LoVo (cell line): ENCODE measurements at places on chromosomes 13 and 19.

DNA sequence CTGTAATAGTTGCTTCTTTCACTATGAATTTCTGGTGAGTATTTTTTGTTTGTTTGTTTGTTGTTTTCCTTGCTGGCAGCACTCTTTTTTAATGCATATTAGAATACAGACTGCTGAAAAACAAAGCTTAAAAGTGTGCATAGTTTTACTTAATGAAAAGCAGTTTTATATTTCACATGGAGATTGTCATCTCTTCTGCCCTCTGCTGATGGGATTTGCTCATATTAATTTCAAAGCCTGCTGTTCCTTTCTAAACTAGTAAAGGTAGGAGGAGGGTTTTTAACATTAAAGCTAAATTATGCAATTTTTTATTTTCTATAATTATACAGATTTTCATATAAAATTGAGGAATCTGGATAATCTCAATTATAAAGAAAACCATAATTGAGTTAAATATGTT lies 692.6 kb upstream of the SLITRK1 start:
- no peak for DNase-seq

- no peak for DNase-seq
These were observed 39.4 kb downstream of the VSTM2B start for GRCh38 chr19:29565171-29565570.

DNA sequence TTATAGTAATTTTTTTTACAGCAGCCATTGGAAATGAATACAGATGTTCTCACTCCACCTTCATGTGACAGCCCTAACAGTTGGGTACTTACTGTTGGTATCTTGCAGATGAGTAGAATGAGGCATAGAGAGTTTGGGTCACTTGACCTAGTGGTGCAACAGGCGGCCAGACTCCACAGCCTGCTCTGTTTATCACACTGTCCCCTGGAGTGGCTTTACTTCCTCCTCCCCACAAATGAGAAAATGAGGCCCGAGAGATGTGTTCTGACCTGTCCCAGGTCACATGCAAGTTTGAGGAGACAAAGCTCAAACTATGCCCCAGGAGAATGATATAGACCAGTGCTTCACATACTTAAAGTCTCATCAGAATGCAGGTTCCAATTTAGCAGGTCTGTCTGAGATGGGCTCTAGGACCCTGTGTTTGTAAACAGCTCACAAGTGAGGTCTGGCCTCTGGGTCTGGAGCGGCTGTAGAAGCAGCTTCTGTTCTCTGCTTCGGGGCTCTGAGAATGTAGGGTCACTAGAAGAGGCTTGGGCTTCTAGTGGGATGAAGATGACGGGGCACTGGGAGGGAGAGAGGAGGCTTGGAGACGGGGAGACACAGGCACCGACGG lies 37.4 kb upstream of the RCBTB2 start:
- no peak for DNase-seq

GRCh38 chr19:9009935-9010651 lies at the start of gene MUC16:
MUC16 (minus strand) TSS chr19:9010409.
- DNase-seq, result peak; percentile 47

GRCh38 chr19:41649827-41650226 lies 23.0 kb upstream of the CEACAM4 start:
- DNase-seq, result no peak

DNA sequence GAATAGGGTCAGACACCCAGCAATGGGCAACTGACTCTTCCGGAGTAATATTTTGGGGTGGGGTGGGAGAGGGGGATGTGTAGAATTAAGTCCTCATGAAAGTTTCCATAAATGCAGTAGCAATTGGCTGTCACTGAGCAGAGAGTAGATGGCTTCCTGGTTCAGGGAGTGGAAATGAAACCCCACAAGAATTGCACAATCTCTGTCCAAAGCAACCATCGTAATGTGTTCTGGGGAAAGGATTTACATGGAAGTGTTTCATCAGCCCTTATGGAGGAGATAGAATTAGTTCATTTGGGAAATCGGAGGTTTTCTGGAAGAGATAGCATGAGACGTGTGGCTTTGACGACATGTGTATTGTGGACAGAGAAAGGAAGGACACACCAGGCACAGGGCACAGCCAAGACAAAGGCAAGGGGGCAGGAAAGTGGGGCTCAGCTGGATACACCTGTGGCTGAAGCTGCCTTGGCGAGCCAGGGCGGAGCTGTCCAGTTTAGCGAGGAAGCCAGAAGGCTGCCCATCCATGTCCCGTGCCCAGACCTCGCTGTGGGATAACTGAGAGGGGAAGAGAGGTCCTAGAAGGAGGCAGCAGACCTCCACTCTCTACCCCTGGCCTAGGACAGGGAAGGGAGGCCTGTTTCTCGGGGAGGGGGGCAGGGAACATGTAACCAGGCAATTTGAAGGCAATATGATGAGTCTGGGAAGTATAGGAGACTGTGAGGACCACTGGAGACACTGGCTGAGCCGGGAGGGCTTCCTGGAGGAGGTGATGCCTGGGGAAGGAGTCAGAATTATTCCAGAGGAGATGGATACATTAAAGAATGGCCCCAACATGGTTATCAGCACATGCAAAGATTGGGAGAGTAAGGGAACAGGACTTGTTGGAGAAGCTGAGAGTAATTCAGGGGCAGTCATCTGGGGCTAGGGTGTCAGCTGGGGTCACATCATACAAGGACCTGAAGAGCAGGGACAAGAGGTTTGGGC lies 2.6 kb upstream of the CLEC4G start:
- DNase-seq, result no peak

- DNase-seq, result no peak
These were observed 12.3 kb upstream of the INTS6 start for GRCh38 chr13:51465124-51465523.

DNA sequence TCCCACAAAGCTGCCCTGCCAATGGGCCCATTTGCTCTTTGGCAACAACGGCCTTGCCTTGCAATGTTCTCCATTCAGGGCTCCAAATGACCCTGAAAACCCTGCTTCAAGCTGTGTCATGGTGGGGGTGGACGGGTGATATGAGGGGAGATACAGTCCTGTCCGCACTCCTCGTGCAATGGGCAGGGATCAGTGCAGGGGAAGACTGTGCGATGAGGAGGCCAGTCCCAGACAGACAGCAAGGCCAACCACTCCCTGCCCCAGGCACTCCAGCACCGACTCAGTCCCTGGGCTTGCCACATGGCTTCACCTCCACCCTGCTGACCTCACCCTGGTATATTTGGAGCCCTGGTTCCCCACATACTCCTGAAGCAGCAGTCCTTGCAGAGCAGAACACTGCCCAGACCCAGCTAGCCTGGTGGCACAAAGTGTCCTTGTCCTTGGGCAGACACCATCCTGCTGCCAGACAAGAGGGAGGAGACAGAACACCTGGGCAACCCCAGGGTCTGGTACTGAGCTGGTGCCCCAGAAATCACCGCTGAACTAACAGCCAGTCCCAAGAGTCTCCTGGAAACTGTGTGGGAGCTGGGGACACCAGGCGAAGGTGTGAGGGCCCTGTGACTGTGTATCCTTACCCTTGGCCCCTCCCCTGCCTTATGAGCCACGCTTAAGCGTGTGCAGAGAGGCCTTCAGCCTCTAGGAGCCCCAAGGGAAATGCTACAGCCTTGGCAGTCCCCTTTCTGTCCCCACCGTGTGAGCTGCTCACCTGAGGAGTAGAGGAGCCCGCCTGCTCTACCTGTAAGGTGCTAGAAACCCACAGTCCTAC lies 9.1 kb upstream of the SLC35E1 start:
- DNase-seq, result no peak

DNA sequence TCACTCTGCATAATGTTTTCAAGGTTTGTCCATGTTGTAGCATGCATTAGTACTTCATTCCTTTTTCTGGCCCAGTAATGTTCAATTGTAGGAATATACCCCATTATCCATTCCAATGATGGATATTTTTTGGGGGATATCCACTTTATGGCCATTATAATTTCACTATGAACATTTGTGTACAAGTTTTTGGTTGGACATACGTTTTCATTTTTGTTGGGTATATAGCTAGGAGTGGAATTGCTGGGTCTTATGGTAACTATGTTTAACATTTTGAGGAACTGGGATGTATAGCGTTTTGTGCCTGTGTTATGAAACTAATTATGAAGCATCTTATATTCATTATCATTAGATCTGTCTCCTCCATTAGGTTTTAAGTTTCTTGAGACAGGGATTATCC lies 191.6 kb downstream of the TM9SF2 start:
- DNase-seq, result no peak

DNA sequence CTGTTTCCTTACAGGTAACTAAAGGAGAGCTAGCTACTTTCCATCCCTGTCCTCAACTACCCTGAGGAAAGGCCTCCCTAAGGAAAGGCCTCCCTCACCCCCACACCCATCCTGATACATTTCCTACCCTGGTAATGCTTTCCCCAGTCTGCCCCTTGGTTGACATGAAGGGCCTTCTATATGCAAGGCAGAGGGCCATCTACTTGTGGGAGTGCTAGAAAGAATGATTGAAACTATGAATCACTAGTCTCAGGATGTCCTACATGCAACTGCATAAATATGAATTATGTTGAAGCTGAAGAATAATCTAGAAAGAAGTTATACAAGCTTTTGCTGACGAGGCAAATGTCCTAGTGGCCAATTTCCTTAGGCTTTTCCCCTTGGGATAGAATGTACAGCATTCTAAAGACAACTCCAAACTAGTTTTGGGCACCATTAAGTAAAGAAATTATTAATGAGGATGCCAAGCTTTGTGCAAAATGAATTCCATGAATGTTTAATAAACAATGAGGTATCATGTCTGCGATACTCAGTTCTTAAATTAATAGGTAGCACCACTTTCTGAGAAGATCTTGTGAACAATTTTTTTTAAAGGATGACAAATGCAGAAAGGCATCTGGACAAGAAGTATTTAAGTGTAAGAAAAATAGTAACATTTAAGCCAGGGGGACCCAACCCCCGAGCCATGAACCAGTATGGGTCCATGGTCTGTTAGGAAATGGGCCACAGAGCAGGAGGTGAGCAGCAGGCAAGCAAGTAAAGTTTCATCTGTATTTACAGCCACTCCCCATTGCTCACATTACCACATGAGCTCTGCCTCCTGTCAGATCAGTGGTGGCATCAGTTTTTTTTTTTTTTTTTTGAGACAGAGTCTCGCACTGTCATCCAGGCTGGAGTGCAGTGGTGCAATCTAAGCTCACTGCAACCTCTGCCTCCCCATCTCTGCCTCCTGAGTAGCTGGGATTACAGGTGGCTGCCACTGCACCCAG lies 223.0 kb downstream of the LHFPL6 start:
- no peak for DNase-seq

DNA sequence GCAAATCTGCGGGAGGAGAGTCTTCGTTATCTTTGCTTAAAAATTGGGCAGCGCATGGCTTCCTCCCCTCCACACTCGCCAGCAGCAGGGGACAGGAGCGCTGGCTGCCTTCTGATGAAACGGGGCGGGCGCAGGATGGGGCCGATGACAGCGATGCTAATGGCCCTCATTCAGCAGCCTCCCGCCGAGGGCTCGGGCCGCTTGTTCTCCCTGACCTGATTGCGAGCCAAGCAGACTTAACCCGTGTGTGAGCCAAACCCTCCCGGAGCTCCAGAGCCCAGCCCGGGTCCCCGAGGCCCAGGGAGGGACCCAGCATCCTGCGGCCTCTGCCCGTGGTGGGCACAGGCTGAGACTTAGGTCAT lies 90.3 kb downstream of the KDM4B start:
- DNase-seq, result no peak

DNA sequence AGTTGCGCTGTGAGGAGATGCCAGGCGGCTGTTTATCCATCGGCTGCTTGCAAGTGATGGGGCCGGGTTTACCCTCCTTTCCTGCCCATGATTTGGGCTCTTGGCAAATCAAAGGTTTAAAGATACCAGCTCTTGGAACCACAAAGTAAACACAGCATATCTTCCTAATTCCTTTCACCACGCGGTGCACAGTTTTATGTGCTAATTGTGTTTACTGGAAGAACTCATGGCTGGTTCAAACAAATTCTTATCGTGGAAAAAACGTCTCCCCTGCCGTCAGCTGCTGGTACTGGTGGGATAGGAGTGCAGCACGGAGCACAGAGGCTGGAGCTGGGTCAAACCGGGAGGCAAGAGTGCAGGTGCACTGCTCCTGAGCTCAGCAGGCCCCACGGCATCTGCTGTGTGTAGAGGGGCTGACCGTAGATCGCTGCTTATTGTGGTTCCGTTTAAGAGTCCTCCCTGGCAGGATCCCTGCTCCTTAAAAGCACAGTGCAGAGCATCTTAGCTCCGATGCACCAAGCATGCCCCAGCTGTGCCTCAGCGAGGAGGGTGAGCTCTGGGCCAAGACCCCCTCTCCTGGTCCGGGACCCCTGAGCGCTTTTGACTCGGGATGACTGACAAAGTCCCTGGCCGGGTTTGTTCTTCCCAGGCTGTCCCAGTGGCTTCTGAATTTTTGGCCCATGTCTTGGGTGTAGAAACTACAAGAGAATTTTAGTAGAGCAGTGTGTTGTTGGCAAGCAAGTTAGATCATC lies 51.3 kb upstream of the GAS6 start:
- DNase-seq, result no peak

GRCh38 chr13:28494778-28495537 lies at the start of gene FLT1:
FLT1 (minus strand) TSS chr13:28495128; CDS start chr13:28494843, 285 bp downstream.
- peak; percentile 27 for DNase-seq

GRCh38 chr13:113272701-113273181 lies 24.3 kb upstream of the LAMP1 start:
- no peak for DNase-seq

GRCh38 chr13:114034481-114034891 lies 60.6 kb upstream of the C13orf46 start:
- no peak for DNase-seq

- no peak for DNase-seq
These were observed 19.1 kb upstream of the LDLR start for GRCh38 chr19:11070123-11070522.

GRCh38 chr13:63351081-63351480 lies 1935.4 kb upstream of the PCDH20 start:
- no peak for DNase-seq

DNA sequence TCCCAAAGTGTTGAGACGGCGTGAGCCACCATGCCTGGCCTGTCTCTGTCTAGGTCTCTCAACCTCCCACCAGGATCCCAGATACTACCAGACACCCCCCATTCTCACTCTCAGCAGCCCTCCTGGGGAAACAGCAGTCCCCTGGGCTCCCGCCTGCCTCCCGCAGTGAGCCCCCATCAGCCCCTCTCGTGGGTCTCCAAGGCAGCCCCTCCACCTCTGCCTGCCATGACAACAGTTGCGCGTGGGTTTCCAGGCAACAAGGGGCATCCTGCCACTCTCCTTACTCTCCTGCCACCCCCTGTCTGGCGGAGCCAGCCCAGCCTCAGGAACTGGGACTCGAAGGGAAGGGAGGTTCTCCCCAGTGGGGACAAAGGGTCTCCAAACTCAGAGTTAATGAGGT lies 5.2 kb downstream of the LRRC4B start:
- DNase-seq, result no peak

DNA sequence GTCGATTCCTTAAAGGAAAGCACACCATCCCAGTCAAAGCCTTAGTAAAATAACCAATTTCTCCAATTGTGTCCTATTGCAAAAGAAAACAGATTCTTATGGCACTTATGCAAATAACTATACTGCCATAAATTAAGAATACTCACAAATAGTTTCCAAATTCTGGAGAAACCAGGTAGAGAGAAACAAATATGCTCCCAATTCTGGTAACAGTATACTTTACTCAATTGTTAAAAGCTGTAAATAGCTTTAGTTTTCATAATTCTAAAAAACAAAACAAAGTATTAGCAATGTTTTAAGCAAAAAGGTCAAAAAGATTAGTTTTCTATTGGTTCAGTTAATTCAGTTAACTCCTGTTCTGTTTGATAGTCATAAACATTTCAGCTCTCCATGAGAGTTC lies 18.2 kb upstream of the UBAC2 start:
- no peak for DNase-seq
